ENCODE measurements at places on chromosomes 3 and 15. TPM values are rescaled to one million over a fixed set of nuclear protein-coding genes. Genes with fewer than 3 reads are reported as not detected.

COL6A6 gene
- total RNA-seq: not detected

GRCh38 chr15:73617913-73618312 lies 15.3 kb downstream of the NPTN start:
- DNase-seq: no peak

DNA sequence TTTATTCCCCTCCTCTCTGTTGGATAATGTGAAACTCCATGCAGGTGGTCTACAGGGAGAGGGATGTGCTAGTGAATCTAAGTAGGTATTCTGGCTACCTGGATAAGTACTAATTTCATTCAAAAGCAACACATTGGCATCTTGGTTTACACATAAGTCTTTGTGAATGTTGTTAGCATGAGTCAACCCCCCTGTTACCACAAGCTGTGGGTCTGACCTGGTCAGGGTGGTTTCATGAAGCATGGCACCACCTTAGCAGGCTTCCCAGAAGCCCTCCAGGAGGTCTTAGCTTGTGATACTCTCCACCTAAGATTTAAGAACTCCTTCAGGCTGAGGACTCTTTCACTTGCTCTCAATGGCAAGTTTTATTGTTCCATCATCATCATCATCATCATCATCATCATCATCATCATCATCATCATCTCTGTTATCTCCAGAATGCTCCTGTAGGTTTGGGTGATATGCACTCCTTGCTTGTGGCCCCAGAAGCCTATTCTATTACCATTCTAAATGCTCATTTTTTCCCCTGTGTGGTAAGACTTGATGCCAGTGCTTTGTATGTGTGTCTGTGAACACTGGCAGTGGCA lies 62.8 kb downstream of the EPHB1 start:
- DNase-seq: no peak

DNA sequence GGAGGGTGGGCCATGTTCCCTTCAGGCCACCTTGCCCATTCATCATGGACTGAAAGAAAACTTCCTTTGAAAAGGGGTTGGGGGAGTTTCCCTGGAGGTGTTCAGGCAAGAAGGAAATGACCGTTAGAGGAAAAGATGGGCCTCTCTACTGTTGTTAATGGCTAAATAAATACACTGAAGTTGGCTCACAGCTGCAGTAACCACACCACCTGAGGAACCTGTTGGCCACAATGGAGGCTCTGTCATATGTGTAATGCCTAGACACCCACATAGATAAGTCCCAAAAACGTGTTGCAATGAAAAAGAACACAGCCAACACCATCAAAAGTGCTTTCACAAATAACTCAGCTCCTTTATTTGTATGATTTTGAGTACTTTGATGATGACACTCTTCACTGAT lies 38.2 kb upstream of the FAM3D start:
- no peak for DNase-seq

DNA sequence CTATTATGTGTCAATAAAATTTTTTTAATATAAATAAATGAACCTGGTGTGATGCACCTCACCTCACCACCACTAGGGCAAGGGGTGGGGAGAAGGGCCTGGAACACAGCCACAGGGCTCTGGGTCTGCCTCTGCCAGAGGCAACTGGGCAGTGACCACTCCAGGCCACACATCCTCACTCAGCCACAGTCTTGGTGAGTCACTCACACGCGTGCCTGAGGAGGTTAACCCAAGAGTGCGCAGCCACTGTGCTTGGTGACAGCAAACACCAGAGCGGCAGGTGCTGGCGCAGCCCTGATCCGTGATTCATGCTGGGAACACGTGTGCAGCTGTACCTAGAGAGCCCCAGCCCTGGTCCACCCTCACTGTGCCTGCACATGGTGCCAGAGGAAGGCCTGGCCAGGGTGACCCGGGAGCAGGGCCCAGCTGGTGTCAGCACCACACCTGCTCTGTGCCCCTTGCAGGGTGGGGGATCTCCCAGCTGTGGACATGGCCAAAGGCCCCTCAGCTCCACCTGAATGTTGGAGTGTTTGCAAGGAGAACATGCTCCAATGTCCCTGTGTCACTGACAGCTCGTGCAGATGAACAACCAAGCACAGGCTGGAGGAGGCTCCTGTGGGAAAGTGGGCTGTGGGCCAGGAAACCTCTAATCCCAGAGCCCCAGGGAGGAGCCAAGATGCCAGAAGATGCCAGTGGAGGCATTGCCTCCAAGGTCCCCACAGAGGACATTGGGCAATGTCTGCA lies 2.1 kb downstream of the SLC41A3 start:
- DNase-seq: peak; percentile 98

GABRR3 gene
- total RNA-seq: not detected

MUC20 gene
- total RNA-seq: not detected

GRCh38 chr3:16515885-16516420 lies 2.5 kb upstream of the RFTN1 start:
- DNase-seq: no peak

SLC25A20 gene
- 17.5 TPM for total RNA-seq

MYZAP gene
- total RNA-seq: not detected

RCCD1 gene
- 23.5 TPM for total RNA-seq

- DNase-seq: peak; percentile 8
These were observed 89.3 kb downstream of the RASA2 start for GRCh38 chr3:141575879-141576743.

Data from LHCN-M2 (cell line).